ENCODE measurements at places on chromosomes 2 and 18.

GRCh38 chr2:38947241-38948239, 57.9 kb downstream of the ARHGEF33 start:
- DNase-seq, result no peak

DNA sequence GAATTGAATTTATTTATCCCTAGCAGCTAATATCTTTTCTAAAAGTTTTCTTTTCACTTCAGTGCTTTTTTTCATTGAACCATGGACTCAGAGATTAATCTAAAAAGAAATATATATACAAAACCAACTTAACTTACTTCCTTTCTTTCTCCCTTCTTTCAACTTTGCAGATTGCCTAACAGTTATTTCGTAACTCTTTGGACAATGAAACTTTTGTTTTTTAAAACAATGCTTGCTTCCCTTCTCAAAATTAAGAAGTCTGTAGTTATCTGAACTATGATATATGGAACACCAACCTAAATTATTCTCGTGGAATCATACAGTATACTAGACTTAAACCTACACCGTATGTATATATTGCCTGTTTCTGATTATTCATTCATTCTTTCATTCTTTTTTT, 62.9 kb downstream of the MIB1 start:
- no peak for DNase-seq

GRCh38 chr2:156892467-156893281, 364.8 kb upstream of the GALNT5 start:
- no peak for DNase-seq

DNA sequence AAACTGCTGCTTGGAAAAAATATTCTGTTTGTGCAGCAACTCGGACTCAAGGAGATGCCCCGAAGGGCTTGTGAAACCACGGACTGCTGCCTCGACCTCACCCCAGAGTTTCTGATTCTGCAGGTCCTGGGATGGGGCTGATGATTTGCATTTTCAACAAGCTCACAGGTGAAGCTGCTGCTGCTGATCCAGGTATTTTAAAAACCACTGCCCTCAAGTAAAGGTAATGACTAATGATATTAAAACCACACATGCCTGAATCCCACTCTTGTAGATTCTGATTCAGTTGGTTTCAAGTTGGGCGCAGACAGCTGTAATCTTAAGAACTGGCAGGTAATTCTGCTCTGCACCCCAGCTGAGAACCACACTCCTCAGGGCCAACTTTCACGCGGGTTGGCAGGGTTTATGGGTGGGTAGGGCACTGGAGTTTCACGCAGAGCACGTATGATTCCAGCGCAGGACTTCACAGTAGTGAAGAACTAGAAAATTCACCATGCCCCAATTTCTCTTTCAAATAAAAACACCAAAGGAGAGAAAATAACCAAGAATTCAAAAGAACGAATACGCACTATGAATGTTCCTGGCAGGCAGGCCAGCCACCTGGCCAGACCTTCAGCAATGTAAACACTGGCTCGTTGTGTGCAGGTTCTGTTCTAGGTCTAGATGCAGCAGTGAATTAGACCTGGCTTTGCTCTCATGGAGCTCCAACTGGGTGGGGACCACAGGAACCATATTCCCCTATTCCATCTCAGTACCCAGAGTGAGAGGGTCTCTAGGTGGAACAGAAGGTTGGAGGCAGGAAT, 74.6 kb upstream of the ZFP36L2 start:
- DNase-seq, result no peak

GRCh38 chr2:202031246-202031951, 2.3 kb upstream of the FZD7 start:
- DNase-seq, result no peak
